Stimulated activated CD4-positive, alpha-beta T cell treated with anti-CD3 and anti-CD28 coated beads, Interleukin-4, amount 100 ng/mL, for 1 hour (primary cell): ENCODE measurements at places on chromosomes 2 and 18.

DNA sequence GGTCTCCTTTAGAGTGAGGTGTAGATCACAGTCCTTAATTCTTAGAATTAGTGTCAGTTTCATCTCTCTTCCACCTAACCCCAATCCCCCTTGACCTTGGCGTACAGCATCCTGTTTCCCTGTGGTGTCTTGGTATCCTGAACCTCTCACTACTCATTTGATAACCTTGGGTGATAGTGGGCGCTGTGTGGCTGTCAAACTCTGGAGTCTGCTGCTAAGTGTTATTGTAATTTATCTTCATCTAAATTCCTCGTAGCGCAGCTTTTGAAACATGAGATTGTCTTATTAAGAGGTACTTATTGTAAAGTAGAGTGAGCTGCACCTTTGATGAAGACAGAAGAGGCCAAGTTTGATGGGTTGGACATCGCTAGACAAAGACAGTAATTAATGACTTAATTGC, 222.6 kb upstream of the SPRED2 start:
- no peak for DNase-seq

DNA sequence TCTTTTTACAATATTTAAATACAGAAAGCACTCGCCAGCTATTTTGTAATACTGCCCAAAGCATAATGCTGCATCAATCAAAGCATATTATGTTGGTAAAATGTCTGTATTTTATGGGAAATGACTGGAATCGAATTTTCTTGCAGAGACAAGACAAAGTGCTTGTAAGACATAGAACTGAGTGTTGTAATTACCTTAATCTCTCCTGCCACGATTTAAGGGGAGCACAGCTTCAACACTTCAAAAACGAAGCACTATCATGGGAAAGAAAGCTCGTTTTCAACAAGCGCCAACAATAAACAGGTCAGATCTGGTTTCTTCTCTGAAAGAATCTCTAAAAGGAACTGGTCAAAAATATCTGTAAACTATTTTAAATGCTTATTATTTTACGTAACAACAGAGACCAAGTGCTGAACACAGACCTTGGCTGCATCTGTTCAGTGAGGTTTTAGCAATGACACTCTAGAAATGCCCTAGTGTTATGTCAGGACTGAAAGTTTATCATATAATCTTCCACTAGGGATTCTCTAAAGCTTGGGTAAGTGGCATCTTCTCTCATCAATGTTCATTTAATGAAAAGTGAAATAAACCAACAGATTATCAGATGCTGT, 19.0 kb downstream of the RND3 start:
- DNase-seq, result no peak

DNA sequence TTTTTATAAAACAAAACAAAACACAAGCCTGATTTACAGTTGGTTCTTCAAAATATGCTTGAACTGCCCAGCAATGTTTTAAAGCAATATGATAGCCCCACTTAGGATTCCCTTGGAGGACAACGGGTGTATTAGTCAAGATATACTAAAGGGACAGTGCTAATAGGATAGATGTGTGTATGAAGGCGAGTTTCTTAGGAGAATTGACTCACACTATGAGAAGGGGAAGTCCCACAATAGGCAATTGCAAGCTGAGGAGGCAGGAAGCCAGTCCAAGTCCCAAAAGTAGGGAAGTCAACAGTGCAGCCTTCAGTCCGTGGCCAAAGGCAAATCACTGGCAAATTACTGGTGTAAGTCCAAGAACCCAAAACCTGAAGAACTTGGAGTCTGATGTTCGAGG, 167.9 kb downstream of the CBLN2 start:
- no peak for DNase-seq

GRCh38 chr2:37143974-37144373, 12.8 kb downstream of the EIF2AK2 start:
- DNase-seq, result no peak

GRCh38 chr2:84912984-84913383, 7.5 kb downstream of the TMSB10 start:
- DNase-seq, result no peak

- DNase-seq, result no peak
Observed at GRCh38 chr2:32715981-32716380, 88.1 kb downstream of the TTC27 start.
